HS-27A (cell line): ENCODE measurements at places on chromosomes 1 and 21.

DNA sequence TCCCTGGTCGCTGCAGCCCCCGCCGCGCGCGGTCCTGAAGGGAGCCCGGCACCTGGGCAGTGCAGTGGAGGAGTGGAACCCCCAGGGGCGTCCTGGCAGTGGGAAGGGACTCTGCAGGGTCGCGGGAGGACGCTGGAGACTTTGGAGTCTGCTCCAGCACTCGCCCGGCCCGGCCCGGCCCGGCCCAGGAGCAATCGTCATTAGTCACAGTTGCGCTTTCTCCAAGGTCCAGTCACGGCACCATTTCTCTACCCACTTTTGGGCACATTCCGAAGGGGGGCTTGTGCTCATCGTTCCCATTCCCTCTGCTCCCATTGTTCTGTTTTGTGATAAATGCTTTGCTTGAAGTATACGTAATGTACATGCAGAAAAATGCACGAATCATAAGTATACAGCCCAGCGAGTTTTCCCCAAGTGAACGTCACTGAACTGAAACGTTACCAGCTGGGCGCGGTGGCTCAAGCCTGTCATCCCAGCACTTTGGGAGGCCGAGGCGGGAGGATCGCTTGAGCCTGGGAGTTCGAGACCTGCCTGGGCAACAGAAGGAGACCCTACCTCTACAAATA, 999 bp downstream of the THAP3 start:
- DNase-seq = no peak

- DNase-seq = no peak
These were observed 34.5 kb downstream of the RERE start for GRCh38 chr1:8782955-8783354.

GRCh38 chr1:12409681-12410080, 179.9 kb downstream of the VPS13D start:
- no peak for DNase-seq

GRCh38 chr1:35454176-35454575, 103.0 kb downstream of the KIAA0319L start:
- no peak for DNase-seq

DNA sequence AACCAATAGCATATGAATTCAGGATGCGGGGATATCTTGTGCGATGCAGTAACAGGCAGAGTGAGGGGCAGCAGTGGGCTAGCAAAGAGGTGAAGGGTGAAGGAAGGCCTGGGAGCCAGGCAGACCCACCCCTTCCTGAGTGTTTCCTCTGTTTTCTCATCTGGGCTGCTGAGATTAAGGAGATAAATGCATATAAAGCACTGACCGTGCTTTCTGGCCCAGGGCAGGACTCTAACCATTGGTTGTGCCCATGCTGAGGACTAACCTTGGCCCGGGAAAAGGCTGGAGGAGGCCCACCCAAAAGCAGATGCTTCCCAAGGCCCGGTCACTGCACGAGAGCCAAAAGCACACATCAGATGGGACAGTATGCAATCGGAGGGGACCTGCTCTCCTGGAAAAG, 87.6 kb downstream of the PSMG1 start:
- no peak for DNase-seq

- no peak for DNase-seq
These were observed 7.0 kb downstream of the OMA1 start for GRCh38 chr1:58539553-58539952.

DNA sequence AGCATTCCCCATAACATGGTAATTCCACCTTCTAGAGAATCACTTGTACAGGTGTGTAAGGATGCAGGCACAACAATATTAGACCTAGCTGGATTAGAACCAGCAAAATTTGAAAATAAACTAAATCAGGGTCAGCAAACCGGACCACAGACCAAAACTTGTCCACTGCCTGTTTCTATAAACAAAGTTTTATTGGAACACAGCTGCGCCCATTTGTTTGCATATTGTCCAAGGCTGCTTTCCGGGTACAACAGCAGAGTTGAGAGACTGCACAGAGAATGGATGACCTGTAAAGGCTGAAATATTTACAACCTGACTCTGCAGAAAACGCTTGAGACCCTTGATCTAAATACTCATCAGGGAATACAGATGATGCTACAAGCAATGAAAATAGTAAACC, 73.6 kb upstream of the SLC45A1 start:
- DNase-seq = no peak

DNA sequence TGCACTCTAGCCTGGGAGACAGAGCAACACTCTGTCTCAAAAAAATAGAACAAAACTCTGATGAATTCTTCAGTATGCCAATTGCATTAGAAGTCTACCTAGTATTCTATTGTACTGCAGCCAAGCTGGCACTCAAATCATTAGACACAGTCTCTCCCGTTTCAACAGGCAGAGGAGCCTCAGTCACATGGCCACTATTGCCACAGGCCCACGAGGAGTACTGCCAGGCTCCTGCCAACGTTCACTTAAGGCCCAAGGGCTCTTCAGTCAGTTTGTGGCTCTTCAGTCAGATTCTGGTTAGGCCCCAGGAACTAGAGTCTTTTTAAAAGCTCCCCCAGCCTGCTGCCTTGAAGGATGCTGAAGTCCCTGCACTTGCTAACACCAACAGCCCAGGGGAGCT, 73.4 kb downstream of the SH3BGR start:
- no peak for DNase-seq

GRCh38 chr1:67437961-67438360, 7.8 kb upstream of the SERBP1 start:
- DNase-seq = no peak

DNA sequence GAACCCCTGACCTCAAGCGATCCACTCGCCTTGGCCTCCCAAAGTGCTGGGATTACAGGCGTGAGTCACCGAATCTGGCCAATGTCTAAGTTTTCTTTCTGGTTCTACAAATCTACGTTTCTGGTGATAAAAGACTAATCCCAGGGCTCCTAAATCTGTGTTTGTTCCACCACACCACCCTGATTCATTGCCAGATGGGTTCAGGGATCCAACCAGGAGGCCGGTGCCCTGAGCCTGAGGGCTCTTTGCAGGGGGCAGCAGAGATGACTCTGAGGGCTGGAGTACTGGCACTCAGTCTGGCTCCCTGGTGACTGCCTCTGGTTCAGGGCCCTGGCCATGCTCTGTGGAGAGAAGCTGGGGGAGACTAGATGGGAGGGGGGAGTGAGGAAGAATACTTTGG, 10.5 kb upstream of the OPRD1 start:
- no peak for DNase-seq

DNA sequence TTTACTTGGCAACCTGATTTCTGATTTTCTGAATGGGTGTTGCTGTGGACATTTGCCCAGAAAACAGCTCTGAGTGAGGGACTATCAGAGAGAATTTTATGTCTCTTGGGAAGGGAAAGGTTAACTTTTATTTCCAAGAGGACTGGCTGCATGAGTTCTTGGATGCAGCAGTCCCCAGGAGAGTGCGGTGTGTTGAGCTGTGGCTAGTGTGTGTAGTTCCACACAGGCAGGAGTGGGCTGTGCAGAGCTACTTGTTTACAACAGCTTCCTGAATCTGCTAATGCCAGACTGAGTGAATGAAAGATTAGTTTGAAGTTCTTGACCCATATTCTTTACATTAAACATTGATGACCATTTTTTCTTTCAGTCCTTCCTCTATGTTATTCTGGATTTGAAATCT, 41.0 kb upstream of the APOBEC4 start:
- DNase-seq = no peak

DNA sequence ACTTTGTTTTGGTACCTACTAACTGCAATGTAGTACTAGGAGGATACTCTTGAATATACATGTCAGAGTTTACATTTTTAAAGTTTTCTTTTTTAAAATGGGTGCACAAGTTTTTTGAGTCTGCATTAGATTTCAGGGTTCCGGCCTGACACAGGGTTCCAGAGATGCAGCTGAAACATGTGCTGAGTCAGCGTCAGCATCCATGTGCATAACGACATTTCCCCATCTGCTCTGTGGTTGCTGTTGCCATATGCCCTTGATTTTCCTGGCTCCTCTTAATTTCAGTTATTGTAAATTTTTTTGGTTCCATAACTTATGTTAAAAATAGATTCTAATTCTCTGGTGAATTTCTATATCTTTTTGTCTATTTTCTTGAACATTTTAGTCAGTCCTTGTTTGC, 12.3 kb upstream of the METTL13 start:
- no peak for DNase-seq

DNA sequence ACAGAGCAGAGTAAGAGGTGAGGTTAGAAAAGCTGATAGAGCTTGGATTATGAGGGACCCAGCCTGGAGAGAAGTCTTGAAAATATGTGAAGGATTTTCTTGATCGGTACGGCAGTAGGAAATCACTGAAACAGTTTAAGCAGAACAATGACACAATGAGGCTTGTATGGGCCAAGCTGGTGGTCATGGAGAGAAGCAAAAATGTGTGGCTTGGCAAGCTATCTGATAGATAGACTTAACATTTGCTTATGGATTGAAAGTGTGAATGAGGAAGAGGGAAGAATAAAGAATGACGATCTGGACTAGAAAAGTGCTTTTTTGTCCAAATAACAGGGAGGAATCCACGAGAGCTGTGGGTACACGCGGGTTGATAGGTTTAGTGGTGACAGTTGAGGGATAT, 15.4 kb upstream of the XPR1 start:
- DNase-seq = no peak

DNA sequence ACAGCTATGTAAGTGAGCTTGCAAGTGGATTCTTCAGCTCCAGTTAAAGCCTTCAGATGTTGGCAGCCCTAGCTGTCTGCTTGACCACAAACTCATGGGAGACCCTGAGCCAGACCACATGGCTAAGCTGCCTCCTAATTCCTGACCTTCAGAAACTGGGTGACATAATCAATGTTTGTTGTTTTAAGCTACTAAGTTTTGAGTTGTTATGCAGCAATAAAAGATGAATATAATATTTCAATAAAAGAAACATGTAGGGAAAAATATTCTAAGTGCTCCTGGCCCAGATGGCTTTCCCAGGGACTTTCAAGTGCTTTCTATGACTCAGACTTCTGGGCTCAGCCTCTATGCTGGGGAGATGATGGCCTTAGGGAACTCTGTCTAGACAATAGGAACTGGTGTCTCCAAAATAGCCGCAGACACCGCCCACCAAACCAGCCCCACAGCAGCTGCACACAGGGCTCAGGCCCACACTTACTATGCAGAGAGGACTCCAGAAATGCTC, 20.3 kb upstream of the AZIN2 start:
- DNase-seq = peak; percentile 77

- DNase-seq = no peak
These were observed 3.4 kb upstream of the GPR25 start for GRCh38 chr1:200869376-200869752.

DNA sequence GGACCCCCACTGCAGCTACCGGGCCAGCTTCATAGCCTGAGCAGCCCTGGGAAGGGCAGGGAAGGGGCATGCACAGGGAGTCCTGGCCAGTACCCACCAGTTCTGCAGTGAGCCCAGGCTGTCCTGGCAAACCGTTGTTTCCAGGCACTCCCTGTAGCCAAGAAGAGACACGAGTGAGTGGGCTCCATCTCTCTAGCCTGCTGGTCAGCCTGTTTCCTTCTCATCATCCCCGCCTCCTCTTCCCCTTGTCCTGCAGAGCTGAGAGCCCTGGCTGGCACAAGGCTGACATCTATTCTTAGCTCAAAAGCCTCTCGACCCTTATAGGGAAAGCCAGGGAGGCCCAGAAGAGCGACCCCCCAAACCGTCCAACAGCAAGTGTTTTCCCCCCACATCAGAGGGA, 28.7 kb downstream of the COL16A1 start:
- DNase-seq = no peak

- DNase-seq = no peak
These were observed 148.5 kb downstream of the GDAP2 start for GRCh38 chr1:117780687-117781475.

DNA sequence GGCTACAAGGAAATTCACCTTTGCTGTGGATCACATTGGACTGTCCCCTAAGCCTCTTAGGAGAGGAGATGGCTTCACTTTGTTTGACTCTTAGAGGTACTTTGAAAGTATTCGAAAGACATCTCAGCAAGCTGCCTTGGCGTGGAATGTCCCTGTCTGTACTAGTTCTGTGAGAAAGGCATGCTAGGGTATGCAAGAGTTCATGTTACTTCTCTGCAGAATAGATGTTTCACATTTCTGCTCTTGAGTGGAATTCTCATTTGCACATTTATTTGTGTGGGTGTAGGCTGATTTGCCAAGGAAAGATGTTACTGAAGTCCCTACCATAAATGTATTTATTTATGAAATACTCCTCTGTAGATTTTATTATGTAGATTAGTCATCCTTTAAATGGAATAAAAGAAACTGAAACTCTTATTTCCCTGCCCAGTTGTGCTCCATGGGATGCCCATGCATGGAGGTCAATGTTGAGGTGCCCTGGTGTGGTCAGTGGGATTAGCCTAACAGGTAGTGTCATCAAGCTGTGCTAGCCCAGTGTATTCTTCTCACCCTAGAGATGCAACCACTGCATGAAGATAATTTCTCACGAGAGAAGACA, 13.8 kb downstream of the MIA3 start:
- DNase-seq = no peak

- DNase-seq = peak; percentile 97
These were observed 313.9 kb downstream of the BARHL2 start for GRCh38 chr1:90402893-90403849.

DNA sequence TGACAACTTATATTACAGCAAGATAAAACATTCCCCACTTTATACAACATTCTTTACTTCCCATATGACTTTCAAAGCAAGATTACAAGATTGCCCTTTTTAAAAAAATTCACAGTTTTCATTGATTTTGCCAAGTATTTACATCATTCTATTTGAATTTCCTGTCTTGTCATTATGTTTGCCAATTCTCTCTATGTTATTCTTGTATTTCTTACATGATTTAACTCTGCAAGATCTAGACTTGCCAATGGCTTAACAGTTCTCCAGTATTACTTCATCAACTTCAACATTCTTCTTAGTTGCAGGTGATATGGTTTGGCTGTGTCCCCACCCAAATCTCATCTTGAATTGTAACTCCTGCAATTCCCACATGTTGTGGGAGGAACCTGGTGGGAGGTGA, 31.6 kb downstream of the FMO4 start:
- DNase-seq = no peak

- no peak for DNase-seq
These were observed 2.6 kb upstream of the TAGLN2 start for GRCh38 chr1:159927849-159928431.

GRCh38 chr21:29786496-29787360, 153.1 kb downstream of the GRIK1 start:
- no peak for DNase-seq

- peak; percentile 22 for DNase-seq
These were observed 687.0 kb upstream of the ADGRL2 start for GRCh38 chr1:81113688-81114087.

DNA sequence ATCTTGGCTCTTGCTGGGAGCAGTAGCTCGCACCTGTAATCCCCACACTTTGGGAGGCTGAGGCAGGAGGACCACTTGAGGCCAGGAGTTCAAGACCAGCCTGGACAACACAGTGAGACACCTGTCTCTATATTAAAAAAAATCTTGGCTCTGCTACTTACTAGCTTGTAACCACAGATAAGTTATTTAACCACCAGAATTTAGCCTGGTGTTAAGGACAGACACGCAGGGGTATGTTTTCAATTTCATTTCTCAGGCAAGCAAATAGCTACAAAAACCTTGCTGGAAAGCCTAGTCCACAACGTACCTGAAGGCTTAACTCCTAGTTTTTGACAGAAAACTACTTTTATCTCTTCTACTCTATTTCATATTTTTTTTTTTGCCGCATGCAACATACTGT, 24.8 kb upstream of the GFI1 start:
- no peak for DNase-seq
